Adipocyte (in vitro differentiated cells): ENCODE measurements at places on chromosomes 7 and 10.

- peak; percentile 68 for DNase-seq
Observed at GRCh38 chr10:44463511-44464121, 78.7 kb upstream of the CXCL12 start.

GRCh38 chr7:128405471-128406313 is 4.1 kb downstream of the IMPDH1 start:
- DNase-seq, result peak; percentile 77

GRCh38 chr7:148325208-148325607 is 265.4 kb upstream of the C7orf33 start:
- DNase-seq, result no peak

DNA sequence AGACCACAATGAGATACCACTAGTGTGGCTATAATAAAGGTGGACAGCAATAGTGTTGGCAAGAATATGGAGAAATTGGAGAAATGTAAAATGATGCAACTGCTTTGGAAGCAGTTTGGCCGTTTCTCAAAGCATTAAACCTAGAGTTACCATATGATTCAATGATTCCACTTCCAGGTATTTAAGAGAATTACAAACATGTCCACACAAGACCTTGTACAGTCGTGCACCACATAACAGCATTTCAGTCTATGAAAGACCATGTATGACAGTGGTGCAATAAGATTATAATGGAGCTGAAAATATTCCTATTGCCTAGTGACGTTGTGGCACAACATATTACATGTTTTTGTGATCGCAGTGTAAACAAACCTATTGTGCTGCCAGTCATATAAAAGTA is 29.6 kb downstream of the CCDC172 start:
- DNase-seq, result no peak

DNA sequence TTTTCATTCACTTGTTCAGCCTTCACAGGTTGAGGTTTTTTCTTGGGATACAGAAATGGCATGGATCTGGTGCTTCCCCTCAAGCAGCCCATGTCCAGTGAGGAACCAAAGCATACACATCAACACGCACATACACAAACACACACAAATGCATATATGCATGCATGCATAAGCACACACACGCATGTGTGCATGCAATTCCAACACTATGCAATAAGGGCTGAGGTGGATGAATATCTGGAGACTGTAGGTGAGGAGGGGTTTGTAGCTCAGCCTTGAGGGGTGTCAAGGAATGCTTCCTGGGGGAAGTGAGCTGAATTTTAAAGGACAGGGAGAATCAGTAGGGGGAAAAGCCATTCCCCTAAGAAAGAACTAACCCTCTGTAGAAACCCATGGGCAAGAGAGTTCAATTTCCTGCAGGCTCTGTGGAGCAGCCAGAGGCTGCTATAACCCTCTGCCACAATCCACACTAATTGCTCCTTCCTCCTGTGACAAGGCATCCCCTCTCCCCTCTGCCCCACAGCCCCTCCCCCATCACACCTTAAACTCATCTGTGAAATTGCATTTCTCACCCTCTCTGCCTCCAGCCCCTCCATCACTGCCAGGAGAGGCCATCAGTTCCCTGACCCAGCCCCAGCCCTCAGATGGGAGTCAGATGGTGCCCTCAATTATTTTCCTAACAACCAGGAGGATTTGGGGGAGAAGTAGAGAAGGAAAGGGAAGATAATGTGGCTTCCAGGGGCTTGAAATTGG is 316.4 kb downstream of the RPS24 start:
- no peak for DNase-seq
